Heart right ventricle (tissue), 16 donors: ENCODE measurements at places on chromosomes 7 and 10.

DNA sequence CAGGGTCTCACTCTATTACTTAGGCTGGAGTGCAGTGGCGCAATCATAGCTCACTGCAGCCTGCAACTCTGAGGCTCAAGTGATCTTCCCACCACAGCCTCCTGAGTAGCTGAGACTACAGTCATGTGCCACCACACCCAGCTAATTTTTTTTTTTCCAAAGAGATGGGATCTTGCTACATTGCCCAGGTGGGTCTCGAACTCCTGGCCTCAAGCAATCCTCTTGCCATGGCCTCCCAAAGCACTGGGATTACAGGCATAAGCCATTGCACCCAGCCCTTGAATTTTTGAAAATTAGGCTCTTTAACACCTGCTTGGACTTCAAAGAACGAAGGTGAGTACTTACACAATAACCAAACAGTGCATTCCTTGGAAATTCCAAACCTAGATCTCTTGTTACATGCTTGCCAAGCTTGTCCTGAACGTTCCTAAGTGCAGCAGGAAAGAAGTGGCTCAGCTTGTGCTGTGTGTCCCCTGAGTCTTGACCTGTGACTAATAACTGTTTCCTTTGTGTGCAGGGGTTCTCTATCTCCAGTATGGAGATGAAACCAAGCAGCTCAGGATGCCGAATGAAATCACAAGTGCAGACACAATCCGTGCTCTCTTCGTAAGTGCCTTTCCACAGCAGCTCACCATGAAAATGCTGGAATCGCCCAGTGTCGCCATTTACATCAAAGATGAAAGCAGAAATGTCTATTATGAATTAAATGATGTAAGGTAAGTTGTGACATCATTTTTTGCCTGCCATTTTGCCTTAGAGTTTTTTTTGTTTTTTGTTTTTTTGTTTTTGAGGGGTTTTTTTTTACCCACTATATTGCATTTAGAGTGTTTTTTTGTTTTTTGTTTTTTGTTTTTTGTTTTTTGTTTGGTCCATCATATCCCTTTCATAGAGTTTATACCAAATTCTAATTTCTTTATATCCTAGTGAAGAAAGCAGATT lies 223.8 kb downstream of the KIAA1217 start:
- no peak for DNase-seq

DNA sequence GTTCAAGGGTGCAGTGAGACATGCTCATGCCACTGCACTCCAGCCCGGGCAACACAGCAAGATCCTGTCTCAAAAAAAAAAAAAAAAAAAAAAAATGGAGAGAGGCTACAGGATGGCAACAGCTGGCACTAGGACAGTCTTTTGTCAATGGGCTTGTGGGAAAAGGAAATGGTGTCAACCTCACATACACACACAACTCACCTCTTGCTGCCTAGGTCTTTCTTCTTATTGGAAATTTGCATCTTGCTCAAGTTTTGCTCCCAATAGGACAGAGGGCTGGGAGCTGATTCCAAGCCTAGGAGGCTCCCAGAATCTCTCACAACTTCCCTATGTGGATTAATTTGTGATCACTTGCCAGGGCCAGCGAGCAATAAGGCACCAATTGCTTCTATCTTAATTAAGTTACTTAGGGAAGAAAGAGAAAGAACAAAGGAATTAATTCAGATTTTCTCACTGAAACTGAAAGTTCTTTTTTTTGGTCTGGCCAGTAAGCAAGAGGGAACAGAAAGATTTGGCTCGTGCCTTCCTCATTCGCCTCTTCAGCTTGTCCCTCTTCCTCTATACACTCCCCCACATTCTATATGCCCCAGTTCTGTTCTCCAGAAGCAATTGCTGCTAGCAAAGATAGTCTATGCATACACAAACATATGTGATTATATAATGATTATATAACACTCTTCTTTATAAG lies 33.8 kb downstream of the MAP3K8 start:
- DNase-seq, result no peak

DNA sequence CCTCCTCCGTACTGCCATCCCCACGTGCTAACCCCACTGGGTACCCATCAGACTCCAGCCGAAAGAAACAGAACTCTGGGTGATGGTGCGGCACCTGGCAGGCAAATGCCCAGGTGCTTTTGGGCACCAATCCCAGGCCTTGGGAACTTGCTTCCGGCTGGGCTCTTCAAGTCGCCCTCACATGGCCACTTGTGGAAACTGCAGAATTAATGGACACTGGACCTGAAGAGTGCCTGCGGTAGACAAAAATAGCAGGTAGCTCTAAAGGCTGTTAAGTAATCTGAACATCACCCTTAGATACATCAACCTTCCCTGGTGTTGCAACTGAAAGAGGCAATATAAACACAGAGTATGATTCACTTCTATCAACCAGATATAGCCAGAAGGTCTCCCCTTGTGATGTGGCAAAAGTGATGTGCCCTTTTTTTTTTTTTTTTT lies 644.4 kb downstream of the GRM8 start:
- no peak for DNase-seq

DNA sequence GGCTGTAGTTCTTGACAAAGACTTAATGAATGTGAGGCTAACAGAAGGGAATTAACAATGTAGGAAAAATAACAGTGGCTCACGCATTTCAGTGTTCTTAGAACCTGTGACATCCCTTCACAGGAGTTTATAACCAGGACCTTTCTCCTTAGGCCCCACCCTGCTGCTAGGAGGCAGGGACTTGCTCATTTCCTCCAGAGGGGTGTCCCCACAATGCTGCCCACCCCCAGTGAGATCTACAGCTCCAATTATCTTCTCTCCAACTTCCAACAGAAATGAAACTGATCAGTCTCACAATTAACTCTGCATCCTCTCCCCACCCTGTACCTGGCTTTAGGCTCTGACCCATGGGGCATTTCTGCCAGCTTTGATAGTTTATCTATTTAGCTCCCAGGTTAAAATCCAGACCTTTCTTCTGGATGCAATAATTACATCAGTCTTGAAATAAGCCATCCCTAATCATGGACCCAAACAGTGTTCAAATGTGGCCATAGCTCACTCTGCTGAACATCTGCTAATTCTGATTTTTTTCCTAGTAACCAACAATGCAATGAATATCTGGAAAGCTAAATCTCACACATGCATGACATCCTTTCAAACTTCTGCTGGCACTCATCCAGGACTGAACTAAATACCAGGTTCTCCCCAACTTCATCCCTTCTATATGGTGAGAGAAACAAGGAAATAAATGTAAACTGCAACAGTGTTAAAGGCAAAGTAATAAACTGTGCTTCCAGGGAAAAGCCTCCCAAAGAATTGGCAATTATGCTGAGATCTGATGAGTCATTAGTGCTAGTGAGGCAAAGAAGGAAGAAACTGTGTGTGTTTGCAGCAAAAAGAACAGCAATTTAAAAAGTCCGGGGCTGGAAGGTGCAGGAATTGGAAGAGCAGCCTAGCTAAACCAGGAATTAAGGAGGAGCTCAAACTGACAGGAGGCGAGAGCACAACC lies 64.6 kb downstream of the HERPUD2 start:
- DNase-seq, result no peak

- no peak for DNase-seq
Observed at GRCh38 chr10:125055446-125055845, 104.9 kb downstream of the CTBP2 start.

DNA sequence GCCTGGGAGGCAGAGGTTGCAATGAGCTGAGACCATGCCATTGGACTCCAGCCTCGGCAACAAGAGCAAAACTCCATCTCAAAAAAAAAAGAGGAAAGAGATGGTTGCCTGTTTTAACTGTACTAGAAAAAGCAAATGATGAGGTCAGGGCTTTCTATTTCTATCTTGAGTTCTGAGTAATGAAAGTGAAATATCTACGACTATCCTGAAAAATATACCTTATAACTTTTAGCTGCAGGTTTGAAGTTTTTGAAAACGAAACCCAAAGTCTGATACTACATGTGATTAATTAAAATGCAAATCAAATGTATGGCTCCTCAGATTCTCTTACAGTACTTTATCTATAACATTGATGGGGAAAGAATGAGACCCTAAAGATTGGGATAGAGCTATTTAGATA lies 636.2 kb upstream of the LRRN3 start:
- DNase-seq, result no peak

DNA sequence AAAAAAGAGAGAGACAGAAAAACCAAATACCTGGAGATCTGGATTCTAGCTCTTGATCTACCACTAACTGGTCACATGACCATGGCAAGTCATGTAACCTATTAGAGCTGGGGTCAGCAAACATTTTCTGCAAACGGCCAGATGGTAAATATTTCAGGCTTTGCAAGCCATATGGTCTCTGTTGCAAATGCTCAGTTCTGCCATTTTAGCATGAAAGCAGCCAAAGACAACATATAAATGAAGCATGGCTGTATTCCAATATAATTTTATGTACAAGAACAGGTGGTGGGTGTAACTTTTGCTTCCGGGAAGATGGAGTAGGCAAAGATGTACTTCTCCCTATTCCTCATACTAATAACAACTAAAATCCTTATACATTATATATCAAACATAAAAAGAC lies 6.7 kb downstream of the FRA10AC1 start:
- DNase-seq, result no peak

GRCh38 chr10:71631007-71631861 lies 88.3 kb downstream of the C10orf105 start:
- DNase-seq, result no peak

- no peak for DNase-seq
Observed at GRCh38 chr7:106022193-106022821, 59.2 kb downstream of the CDHR3 start.
